ENCODE measurements at places on chromosomes 1 and 21.

DNA sequence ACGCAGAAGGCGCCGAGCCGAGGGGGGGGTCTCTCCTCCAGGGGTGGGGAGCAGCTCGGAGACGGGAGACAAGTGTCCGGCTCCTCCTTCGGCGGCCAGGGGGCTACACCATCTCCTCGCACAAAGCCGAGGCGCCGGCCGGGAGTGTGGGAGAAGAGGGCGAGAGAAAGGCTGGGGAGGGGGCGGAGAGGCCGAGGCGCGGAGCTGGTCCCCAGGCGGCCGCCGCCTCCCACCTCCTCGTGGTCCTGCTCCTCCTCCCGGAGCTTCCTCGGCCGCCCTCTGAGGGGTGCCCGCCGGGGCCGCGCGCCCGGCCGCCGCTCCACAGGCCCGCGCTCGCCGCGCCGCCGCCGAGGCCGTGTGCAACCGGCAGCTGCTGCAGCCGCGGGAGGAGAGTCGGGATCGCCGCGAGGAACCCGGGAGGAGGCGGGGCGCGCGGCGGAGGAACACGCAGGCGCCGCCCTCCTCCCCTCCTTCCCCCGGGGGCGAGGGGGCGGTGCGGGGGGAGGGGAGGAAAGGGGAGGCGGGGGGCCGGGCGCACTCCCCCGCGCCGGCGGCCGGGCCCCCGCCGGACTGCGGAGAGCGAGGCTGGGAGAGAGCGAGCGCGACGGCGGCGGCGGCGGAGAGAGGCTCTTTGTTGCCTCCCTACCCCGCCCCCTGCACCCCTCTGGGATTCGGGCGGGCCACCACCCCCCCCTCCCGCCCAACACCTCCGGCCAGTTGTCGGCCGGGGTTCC is at the start of gene ENAH:
Gene ENAH, minus strand, starts transcription at position 395 of the 734 bp plus-strand sequence. CDS start 433 bp downstream, outside the sequence.
- peak; percentile 26 for DNase-seq

- DNase-seq = peak; percentile 25
These were observed 429 bp downstream of the SRRM1 start for GRCh38 chr1:24643363-24644099.

DNA sequence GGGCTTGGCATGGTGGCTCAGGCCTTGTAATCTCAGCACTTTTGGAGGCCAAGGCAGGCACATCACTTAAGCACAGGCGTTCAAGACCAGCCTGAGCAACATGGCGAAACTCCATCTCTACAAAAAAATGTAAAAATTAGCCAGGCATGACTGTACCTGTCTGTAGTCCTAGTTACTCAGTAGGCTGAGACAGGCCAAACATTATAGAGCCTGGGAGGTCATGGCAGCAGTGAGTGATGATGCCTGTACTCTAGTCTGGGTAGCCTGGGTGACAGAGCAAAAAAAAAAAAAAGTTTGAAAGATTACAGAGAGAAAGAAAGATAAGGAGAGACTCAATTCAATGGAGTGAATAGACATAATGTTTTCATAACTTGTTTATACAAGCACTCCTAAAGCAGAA is 556.5 kb upstream of the BRINP3 start:
- DNase-seq = no peak

DNA sequence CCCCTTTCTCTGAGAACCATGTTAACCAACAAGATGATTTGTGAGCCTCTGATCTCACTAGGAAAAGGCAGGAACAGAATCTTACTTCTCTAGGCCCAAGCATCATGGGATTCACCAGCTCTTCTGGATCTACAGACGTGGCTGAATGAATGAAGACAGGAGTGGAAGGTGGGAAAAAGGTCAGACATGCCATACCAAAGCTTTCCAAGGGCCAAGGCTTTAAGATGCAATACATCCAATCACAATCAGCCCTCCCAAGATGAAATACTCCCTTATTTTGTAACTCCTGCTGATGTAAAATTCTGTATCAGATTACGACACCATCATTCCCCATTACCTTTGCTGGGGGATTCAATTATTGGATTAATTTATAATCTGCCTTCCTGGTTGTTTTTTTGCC is 80.9 kb downstream of the SSBP3 start:
- no peak for DNase-seq

- DNase-seq = no peak
These were observed 81.1 kb downstream of the CACHD1 start for GRCh38 chr1:64550946-64551605.

DNA sequence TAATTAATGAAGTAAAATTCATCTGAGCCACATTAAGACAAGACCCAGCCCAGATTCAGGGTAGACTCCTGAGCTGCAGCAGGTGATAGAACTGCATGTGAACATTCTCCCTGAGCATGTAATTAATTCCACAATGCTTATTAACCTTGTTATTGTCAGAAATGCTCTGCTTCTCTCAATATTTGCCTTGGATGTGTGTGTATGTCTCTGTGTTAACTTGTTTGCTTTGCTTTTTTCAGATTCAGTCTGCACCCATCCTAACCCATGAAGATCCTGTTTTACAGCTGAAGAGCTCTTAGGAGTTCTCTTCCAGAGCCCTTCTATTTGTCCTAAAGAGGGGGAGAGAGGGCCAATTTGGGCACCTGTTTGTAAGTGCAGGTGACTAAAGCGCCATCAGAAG is 143.2 kb upstream of the BMP8A start:
- no peak for DNase-seq

- no peak for DNase-seq
These were observed at the start of gene SPRTN for GRCh38 chr1:231338270-231339128. Gene SPRTN (plus strand): TSS chr1:231338293. CDS start chr1:231338384, 91 bp downstream.

- DNase-seq = no peak
These were observed 9.8 kb downstream of the ABCA4 start for GRCh38 chr1:94110946-94111740.

DNA sequence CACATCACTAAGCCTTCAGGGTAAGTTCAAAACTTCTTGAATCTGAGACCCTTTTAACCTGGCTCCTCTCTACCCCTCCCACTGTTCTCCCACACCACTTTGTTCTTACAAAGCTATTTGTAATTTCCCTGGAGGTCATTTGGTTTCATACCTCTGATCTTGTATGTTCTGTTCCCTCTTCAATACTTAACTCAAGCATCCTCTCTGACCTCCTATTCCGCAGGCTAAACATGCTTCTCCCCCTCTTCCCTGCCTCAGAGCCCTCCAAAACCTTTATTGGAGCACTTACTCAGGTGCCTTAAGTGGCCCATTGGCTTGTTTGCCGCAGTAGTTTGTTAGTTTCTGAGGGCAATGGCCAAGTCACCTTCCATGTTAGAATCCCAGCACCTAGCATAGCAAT is 54.8 kb downstream of the SSX2IP start:
- no peak for DNase-seq

GRCh38 chr1:1988061-1988945 is 15.3 kb downstream of the CFAP74 start:
- DNase-seq = no peak

- no peak for DNase-seq
These were observed 14.4 kb downstream of the THEMIS2 start for GRCh38 chr1:27886744-27887143.

DNA sequence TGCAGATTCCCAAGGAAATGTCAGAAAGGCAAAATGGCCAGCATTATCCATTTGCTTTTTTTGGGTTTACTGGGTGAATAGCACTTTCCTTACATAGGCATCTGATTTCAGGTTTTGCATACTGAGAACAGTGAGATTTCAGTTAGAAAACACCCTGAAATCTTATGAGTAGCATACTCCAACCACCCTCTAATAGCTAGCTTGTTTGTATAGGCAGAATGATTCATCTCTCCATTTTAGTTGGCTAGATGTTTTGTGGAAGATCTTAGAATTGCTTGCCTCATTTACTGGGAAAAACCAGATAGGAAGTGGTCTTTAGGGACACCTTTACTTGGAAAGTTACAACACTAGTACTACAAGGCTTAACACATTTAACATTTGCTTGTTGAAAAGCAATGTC is 10.4 kb downstream of the KYAT3 start:
- DNase-seq = no peak

- no peak for DNase-seq
These were observed 48.0 kb downstream of the MAB21L3 start for GRCh38 chr1:116159177-116159576.

- DNase-seq = no peak
These were observed 450.1 kb upstream of the BEND5 start for GRCh38 chr1:49226758-49227157.

- DNase-seq = no peak
These were observed 2.2 kb upstream of the RUNX3 start for GRCh38 chr1:24932284-24932683.

GRCh38 chr1:104797982-104798381 is 1048.3 kb downstream of the AMY1C start:
- no peak for DNase-seq

DNA sequence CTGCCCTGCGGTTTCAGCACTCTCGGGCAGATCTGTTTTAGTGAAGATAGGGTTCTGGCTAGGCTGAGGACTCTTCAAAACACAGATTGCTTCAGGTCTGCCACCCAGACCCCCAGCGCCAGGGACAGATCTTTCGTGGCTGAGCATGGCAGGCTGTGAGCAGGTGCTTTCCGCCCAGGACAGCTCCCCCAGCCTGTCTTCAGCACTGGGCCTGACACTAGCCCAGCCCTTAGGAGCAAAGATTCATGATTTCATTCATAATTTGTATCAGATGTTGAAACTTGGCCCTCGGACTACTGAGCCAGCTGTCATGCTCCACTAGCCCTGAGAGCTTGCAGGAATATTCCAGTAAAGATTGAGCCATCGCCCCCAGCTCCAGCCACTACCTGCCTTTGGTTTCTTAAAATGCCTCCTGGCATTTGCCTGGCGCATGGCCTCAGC is 5.9 kb downstream of the ADPRS start:
- DNase-seq = no peak

- no peak for DNase-seq
These were observed 93.6 kb downstream of the KIF14 start for GRCh38 chr1:200526709-200527612.
